ENCODE measurements at places on chromosomes 4 and X. TPM values are rescaled to one million over a fixed set of nuclear protein-coding genes. Genes with fewer than 3 reads are reported as not detected.
A peak's percentile ranks its signal among the peaks of the same experiment; 100 is the strongest.

GRCh38 chr4:150217808-150218207, 139.6 kb downstream of the DCLK2 start:
- no peak for DNase-seq

- DNase-seq = no peak
Measured at GRCh38 chrX:9515973-9516538, 51.2 kb downstream of the TBL1X start.

- DNase-seq = peak; percentile 26
Measured at GRCh38 chr4:7295197-7295910, 103.0 kb downstream of the SORCS2 start.

DNA sequence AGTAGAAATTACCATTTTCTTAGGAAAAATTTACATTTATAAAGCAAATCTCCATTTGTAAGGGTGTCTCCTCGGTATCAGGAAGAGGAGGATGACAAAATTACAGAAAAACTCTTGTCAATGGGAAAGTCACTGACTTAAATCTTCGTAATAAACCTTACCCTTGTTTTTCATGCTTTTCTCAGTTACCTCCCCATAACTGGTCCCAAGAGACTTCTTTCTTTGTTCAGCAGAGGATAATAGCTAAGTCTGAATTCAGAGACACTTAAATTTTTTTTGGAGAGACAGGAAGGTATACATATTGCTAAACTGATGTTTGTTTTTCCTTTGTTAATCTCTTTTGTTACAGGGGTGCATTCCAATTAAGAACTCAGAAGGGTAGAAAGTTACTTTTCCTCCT, 125.5 kb upstream of the JADE1 start:
- DNase-seq = no peak

GRCh38 chr4:152115794-152116193, 355.0 kb upstream of the GATB start:
- no peak for DNase-seq

DNA sequence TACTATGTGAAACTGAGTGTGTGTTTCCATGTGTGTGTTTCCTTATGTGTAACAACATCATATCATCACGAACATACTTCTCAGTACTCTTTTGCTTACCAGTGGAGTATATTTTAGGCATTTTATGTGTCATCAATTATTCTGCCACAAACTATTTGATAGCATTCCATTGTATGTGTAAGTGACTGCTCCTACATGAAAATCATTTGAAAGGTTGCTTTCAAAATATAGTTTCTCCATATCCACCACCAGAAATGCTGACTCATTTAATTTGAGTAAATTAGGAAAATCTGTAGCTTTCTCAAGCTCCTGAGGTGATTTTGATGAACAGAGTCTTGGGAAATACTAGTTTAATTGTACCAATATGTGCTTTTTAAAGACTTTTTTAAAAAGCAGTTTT, 376.2 kb downstream of the PCDH18 start:
- DNase-seq = no peak

DNA sequence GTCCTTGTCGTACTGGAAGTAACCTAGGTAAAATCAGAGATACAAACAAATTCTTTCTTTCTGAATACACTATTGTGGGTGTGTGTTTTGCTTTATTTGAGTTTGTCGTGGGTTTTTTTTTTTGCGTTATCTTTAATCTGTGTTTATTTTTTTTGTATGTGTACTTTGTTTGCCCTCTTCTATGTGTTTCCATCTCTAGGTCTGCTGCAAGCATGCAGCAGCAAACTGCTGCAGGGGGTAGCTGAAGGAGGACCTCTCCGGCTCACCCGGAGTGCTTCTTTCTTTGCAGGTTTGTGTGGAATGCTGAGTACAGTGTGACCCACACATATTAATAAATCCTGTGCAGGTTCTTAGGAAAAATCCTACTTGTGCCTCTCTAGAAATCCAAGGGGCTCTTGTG, 64.8 kb downstream of the FNIP2 start:
- DNase-seq = no peak

DNA sequence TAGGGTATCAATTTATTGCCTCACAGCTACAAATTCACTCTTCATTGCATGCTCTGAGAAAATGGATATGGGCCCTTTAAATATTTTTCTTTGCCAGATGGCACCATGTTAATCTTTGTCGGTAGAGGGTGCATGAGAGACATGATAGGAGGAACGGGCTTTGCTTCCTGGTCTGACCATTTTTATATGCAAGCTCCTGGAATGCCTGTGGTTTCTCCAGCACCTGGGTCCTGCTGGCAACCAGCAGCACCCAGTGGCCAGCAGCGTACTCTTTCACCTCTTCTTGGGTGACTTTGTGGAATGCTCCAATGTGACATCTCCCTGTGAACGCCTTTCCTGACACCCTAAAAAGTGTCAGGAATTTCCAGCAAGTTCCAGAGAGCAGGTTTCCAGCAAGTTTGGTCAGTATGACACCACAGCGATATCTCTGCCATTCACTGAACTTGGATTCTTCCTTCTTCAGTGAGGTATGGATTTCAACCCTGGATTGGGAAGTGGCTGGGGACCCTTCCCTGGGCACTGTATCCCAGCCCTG, 140.3 kb upstream of the PGRMC2 start:
- peak; percentile 3 for DNase-seq

GRCh38 chr4:111391829-111392228, 753.4 kb upstream of the FAM241A start:
- DNase-seq = no peak

DNA sequence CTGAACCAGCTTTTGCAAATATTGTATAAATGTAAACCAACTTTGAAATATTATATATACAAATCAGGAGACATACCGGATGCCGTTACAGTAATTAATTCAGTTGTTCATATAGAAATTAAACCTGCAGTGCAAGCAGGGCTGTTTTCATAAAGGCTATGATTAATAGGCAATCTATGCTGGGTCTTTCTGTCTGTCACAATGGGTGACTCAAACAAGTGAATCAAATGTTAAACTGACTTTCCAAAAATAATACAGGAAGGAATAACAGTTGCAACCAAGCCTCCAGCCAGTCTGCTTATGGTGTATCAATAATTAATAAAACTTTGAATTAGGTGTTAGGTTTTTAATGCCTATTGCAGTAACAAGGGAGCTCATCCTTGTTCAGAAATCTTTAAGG, 43.9 kb downstream of the GABRB1 start:
- no peak for DNase-seq

DNA sequence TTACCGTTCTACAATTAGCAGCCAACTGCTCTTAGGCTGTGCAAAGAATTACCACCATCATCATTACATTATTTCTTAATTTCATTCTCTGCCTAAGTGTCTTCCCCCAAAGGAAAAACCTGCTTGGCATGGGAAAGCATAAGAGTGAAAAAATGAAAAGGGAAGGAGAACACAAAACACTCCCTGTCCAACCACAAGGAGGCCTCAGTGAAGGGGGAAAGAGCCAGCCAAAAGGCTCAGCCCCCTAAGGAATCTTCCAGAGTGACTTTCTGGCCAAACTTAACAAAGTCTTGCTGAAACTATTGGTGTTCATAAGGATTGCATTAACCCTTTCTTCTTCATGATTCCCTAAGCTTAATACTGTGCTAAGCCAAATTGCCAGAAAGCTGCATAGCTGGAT, 287.4 kb downstream of the SMARCA1 start:
- no peak for DNase-seq

GRCh38 chrX:102744307-102744706, 23.8 kb downstream of the GPRASP3 start:
- no peak for DNase-seq

- no peak for DNase-seq
Measured at GRCh38 chr4:147760176-147760575, 28.3 kb downstream of the ARHGAP10 start.

DNA sequence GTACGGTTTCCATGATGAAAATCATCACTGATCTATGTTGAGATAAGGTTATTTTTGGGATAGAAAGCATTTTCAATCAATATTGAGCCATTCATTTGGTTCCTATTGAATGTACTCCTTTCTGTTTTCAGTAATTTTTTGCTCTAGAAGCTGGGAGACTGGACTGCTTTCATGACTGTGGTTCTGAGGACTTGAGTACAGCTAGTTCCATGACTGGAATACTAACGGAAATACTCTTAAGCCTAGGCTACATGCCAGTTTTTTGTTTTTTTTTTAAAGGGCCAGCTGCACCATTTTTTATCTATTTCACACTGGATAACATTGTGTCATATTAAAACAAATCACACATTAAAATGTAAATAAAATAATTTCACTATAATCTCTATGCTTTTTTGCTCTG, 16.7 kb downstream of the PRR32 start:
- DNase-seq = peak; percentile 0

DNA sequence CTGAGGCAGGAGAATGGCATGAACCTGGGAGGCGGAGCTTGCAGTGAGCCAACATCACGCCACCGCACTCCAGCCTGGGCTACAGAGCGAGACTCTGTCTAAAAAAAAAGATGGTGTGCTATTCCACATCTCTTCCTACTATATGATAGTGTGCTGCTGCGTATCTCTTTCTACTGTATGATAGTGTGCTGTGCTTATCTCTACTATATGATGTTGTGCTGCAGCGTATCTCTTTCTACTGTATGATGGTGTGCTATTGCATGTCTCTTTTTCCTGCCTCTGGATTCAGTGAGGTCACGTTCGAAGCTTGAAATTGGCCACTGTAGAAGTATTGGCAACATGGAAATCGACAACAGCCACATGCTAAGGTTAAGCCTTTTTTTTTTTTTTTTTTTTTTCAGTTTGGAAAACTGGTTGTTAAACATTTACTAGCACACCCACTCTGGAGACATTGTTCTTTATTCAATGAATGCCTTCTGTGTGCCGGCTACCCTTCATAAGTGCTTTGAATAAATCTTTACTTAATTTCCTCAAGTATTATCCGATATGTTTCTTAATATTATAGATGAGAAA, 31.0 kb downstream of the ARFIP1 start:
- DNase-seq = no peak

DNA sequence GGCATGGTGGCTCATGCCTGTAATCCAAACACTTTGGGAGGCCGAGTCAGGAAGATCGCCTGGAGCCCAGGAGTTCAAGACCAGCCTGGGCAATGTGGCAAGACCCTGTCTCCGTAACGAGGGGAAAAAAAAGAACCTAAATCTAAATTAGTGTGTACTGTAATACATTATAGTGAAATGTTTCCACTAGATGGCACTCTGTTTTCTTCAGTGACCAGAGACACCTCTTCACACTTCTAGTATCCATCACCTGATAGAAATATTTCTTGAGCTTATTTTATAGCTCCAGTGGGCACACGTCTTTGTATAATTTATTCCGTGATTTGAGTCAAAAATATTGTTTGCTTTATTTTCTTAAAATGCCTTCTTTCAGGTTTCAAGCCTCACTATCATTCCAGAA, 600.9 kb upstream of the DIPK2B start:
- peak; percentile 13 for DNase-seq

- DNase-seq = no peak
Measured at GRCh38 chr4:151553874-151554273, 144.9 kb downstream of the FHIP1A start.

GRCh38 chrX:50615570-50616158, 145.0 kb upstream of the DGKK start:
- DNase-seq = no peak

- DNase-seq = no peak
Measured at GRCh38 chr4:168531305-168531704, 34.5 kb downstream of the PALLD start.

GRCh38 chrX:101595739-101596419, 21.9 kb downstream of the ARMCX6 start:
- peak; percentile 65 for DNase-seq

GRCh38 chrX:93791304-93791703, 117.3 kb downstream of the FAM133A start:
- no peak for DNase-seq

DNA sequence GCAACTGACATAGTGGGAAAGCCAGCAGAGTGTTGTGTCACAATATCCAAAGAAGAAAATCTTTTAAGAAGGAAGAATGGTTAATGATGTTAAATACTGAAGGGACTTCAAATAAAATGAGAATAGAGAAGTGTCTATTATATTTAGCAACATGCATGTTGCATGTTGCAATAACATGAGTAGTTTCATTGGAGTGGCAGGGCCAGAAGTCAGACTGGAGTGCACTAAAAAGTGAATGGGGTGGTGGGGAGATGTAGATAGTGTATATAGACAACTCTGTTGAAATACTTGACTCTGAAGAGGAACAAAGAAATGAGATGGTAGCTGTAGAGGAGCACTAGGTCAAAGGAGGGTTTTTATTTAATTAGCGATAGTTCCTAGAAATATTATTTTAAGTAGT, 9.5 kb upstream of the AMMECR1 start:
- DNase-seq = no peak

DNA sequence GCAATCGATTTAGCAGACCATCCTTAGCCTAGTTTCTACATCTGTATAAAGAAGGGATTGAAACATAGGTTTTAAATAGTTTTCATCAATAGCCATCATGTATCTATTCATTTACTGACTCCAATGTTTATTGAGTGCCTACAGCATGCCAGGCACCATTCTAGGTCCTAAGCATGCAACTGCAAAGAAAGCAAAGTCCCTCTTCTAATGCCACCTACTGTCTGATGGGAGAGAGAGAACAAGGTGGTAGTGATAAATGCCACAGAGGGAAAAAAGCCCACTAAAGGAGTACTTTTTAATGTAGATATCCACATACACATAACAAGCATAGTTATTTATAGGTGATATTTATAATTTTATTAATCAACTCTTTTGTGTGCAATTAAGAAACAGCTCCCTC, 67.6 kb upstream of the PPARGC1A start:
- DNase-seq = no peak

DNA sequence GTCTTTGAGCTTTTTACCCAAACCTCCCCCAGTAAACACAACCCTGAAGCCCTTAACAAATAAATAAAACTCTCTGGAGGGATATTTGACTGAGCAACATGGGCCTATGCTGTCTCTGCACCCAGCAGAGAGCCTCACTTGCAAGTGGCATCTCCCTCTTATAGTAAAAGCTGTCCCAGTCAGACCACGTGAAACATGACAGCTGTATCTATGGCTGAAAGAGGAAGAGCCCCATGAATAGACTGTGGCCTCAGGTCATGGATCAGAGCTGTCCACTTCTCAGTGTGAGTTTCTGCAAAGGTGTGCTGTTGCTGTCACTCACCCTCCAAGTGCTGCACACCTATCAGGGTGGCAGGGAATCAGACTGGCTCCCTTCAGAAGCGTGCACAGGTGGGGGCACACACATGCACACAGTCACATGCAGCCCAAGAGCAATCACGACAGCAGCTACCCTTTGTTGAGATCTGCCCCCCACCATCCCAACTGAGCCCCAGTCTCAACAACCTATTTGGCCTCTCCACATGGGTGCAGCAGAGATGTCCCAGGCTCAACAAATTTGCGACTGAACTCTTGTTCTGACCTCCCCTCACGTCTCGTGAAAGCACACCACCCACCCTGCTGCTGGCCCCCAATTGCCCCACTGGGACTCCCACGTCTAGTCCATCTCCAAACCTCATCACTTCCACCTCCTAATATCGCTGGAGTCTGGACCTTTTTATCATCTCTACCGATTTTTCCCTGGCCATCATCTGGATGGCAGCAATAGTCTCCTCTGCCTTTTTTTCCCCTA, 45.6 kb downstream of the NAT8L start:
- DNase-seq = no peak

KIF4A gene
- total RNA-seq = 33.4 TPM

PROM1 gene
- 6.0 TPM for total RNA-seq

AKAP4 gene
- total RNA-seq = not detected

DOK7 gene
- total RNA-seq = 2.8 TPM

RGN gene
- total RNA-seq = not detected

TLR7 gene
- total RNA-seq = not detected

SULT1B1 gene
- total RNA-seq = not detected

ASB12 gene
- not detected for total RNA-seq

GAGE13 gene
- not detected for total RNA-seq

DCAF12L1 gene
- total RNA-seq = not detected

PNMA6A gene
- 15.1 TPM for total RNA-seq

PPP4R3C gene
- not detected for total RNA-seq

DGAT2L6 gene
- total RNA-seq = not detected

H2BW2 gene
- not detected for total RNA-seq
